CD4-positive, alpha-beta T cell (primary cell): ENCODE measurements at places on chromosomes 16 and 17. TPM values are rescaled to one million over a fixed set of nuclear protein-coding genes. Genes with fewer than 3 reads are reported as not detected.

DNA sequence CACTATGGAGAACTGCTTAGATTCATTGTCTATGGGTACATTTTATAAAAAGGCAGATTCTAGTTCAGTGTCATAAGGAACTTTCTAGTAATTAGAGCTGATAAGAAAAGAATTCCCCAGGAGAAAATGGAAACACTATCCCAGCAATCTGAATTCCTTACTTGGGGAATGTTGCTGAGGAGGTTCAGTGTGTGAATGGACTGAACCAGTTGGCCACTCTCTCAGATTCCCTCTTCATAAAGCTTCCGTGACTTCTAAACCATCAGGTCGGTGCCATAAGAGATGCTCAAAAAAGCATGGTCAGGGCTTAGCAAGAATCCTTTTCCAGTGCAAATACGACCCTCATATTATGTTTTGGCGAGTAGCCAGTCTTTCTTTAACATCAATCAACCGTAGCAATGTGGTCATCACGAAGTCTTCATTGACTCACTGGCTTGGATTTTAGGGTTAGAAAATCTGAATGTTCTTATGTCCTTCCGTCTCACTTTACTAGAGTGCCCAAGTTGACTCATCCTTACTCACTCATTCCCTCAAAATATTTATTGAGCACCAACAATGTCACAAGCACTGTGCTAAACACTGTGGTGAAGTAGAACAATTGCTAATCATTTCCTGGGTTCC, 102.7 kb upstream of the HLF start:
- H3K27me3 ChIP-seq, result no peaks in the 10 kb centered on the region
- H3K36me3 ChIP-seq, result no peaks in the 10 kb centered on the region
- H3K27ac ChIP-seq, result no peak overlapping the region
- H3K4me1 ChIP-seq, result no peaks in the 10 kb centered on the region
- no peak overlapping the region for H3K4me3 ChIP-seq
- DNase-seq, result no peak

GRCh38 chr16:89918453-89919347, at the start of gene MC1R:
MC1R (plus strand) TSS chr16:89918862; CDS start chr16:89919259, 397 bp downstream.
- peak within 1 kb of the TSS; percentile 52 for H3K4me3 ChIP-seq
- H3K36me3 ChIP-seq, result no peaks in the 10 kb centered on the region

Gene ACE
- 10.2 TPM for total RNA-seq

- H3K4me1 ChIP-seq, result peaks cover 28% of the 10 kb centered on the region
- H3K4me3 ChIP-seq, result no peak overlapping the region
- peaks cover 5% of the 10 kb centered on the region for H3K27me3 ChIP-seq
- peaks cover 5% of the 10 kb centered on the region for H3K36me3 ChIP-seq
- H3K27ac ChIP-seq, result no peak overlapping the region
These were observed 53.1 kb downstream of the RAP1GAP2 start for GRCh38 chr17:2849327-2849670.

DNA sequence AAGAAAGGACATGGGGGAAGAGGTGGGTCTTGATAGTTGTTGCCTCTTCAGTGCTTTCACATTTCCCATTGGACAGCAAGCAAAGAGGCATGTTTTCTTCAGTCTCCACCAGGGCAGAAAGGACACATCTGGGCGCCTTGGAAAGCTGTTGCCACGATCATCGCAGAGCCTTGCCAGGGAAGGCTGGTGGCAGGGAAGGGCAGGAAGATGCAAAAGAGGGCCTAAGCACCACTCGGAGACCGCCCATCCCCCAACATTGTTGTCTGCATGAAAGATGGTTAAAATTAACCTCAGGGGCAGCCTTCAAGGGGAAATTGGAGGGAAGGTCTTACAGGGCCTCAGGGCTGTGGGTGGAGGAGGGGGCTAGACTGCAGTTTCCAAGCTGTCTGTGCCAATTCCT, 114.2 kb downstream of the SOX9 start:
- H3K27ac ChIP-seq, result no peak overlapping the region
- H3K36me3 ChIP-seq, result no peaks in the 10 kb centered on the region

- no peaks in the 10 kb centered on the region for H3K27me3 ChIP-seq
- peaks cover 64% of the 10 kb centered on the region for H3K36me3 ChIP-seq
- DNase-seq, result no peak
- H3K4me1 ChIP-seq, result no peaks in the 10 kb centered on the region
- no peak overlapping the region for H3K4me3 ChIP-seq
- no peak overlapping the region for H3K27ac ChIP-seq
These were observed 61.7 kb downstream of the YPEL2 start for GRCh38 chr17:59392973-59393679.

GRCh38 chr17:1541367-1541904, 21.2 kb downstream of the PITPNA start:
- peaks cover 73% of the 10 kb centered on the region for H3K36me3 ChIP-seq
- no peaks in the 10 kb centered on the region for H3K27me3 ChIP-seq
- DNase-seq, result no peak

- no peaks in the 10 kb centered on the region for H3K27me3 ChIP-seq
- H3K36me3 ChIP-seq, result no peaks in the 10 kb centered on the region
- no peak overlapping the region for H3K4me3 ChIP-seq
- no peaks in the 10 kb centered on the region for H3K4me1 ChIP-seq
- H3K27ac ChIP-seq, result no peak overlapping the region
These were observed 10.7 kb downstream of the COL1A1 start for GRCh38 chr17:50190603-50191358.

- no peak for DNase-seq
- peaks cover 7% of the 10 kb centered on the region for H3K27me3 ChIP-seq
- no peak overlapping the region for H3K27ac ChIP-seq
- H3K4me1 ChIP-seq, result no peaks in the 10 kb centered on the region
- H3K4me3 ChIP-seq, result no peak overlapping the region
These were observed 557 bp downstream of the KCNG4 start for GRCh38 chr16:84239141-84239769.

Gene TNFRSF13B
- not detected for total RNA-seq

DNA sequence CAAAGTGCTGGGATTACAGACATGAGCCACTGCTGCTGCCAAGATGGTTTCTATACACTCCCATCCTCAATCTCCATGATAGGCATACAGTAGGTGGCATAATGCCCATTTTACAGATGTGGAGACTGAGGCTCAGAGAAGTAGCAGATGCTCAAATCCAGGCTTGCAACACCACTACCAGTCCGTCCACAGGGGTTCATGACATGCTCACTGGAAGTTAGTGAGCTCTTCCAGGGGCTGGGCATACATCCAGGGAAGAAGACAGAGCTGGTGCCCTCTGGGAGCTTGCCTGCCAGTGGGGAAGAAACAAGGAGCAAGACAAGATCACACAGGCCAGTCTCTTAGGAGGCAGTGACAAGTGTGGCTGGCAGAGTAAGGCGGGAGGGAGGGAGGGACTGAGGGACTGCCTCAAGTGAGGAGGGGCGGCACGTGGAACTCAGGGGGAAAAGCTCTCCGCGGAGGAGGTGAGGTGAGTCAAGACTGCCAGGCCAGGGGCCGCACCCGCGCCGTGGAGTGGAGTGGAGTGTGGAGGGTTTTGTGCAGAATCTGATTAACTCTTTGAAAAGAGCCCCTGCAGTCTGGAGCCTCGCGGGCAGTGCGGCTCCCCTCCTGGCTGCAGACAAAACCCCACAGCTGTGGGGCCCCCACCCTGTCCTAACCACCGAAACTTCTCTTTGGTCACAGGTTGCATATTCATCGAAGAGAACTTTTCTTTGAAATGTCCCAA, 27.9 kb downstream of the SREBF1 start:
- DNase-seq, result no peak
- peaks cover 9% of the 10 kb centered on the region for H3K4me1 ChIP-seq
- peaks cover 23% of the 10 kb centered on the region for H3K36me3 ChIP-seq
- H3K27me3 ChIP-seq, result no peaks in the 10 kb centered on the region
- H3K27ac ChIP-seq, result no peak overlapping the region

Gene RNU2-1
- total RNA-seq, result 5,951 TPM

Gene CPHXL
- not detected for total RNA-seq

GRCh38 chr16:11435576-11435975, 90.3 kb downstream of the RMI2 start:
- no peaks in the 10 kb centered on the region for H3K4me1 ChIP-seq
- H3K27ac ChIP-seq, result no peak overlapping the region
- H3K4me3 ChIP-seq, result no peak overlapping the region
- no peaks in the 10 kb centered on the region for H3K36me3 ChIP-seq
- H3K27me3 ChIP-seq, result no peaks in the 10 kb centered on the region

- H3K27ac ChIP-seq, result no peak overlapping the region
- H3K27me3 ChIP-seq, result no peaks in the 10 kb centered on the region
- no peaks in the 10 kb centered on the region for H3K4me1 ChIP-seq
- no peak overlapping the region for H3K4me3 ChIP-seq
- no peaks in the 10 kb centered on the region for H3K36me3 ChIP-seq
These were observed 20.9 kb downstream of the GP2 start for GRCh38 chr16:20306401-20306800.

DNA sequence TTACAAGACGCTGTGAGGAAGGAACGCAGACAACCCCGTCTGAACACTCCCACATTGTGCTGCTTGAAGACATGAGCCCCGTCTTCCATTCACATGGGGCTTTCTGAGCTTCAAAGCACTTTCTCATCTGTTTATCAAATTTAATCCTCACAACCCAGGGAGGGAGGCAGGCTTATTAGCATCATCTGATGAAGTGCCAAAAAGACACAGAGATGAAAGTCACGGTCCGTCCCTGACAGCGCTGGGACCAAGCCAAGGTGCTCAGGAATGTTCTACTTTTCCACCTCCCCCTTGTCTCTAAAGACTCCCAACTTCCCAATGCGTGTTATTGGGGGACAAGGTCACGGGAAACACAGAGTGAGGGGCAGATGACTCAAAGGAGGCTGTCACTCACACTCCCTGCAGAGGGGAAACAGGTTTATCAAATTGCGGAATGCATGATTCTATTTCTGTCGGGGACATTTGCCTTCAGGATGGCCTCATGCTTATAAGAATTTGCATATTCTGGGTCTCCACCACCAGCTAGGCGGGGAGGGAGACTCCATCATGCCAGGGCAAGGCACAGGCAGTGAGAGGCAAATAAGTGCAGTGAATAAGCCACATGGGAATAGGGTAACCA, 10.7 kb downstream of the XYLT1 start:
- H3K4me3 ChIP-seq, result no peak overlapping the region
- no peak overlapping the region for H3K27ac ChIP-seq
- H3K4me1 ChIP-seq, result peaks cover 13% of the 10 kb centered on the region
- H3K27me3 ChIP-seq, result no peaks in the 10 kb centered on the region
- H3K36me3 ChIP-seq, result peaks cover 6% of the 10 kb centered on the region

- H3K27me3 ChIP-seq, result no peaks in the 10 kb centered on the region
- no peak for DNase-seq
- H3K4me3 ChIP-seq, result no peak overlapping the region
- H3K36me3 ChIP-seq, result no peaks in the 10 kb centered on the region
- H3K27ac ChIP-seq, result no peak overlapping the region
These were observed 571.6 kb downstream of the HS3ST4 start for GRCh38 chr16:26263406-26263805.

Gene SSTR5
- not detected for total RNA-seq

Gene ITGB3
- total RNA-seq, result 0.05 TPM

Gene GRN
- 16.1 TPM for total RNA-seq
